ENCODE measurements at places on chromosomes 3 and 15.

DNA sequence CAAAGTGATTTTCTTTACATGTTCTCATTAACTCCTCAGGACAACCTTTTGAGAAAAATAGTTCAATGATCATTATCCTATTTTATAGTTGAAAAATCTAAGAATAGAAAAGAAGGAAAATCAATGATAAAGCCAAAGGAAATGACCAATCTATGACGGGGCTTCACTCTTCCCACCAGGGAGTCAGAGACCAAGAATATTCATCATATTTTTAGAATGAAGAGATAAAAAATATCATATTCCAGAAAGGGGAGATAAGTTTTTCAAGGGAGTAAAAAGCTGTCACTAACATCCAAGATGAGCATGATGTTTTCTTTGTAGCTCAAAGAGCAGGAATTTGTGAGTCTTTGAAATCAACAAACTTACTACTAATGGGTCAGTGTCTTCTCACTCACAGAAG, 71.5 kb upstream of the LPP start:
- DNase-seq = no peak

- no peak for DNase-seq
Observed at GRCh38 chr15:60737217-60737616, 258.3 kb upstream of the ICE2 start.

DNA sequence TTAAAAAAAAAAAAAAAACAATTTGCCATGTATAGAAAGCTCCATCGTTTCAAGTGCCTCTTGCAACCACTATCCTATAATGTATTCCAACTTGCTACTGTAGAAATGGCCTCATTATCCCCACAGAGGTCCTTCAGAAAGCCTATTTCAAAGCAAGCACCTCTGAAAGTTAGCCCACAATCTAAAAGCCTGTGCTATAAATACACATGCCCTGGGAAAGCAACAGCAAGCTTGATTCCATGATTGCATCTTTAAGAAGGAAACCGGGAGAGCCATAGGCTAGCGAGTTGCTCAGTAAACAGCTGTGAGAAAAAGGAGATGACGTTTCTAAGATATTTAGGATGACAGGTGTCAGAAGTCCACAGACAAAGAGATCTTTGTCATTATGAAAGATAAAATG, 28.3 kb downstream of the TAFA4 start:
- DNase-seq = no peak

DNA sequence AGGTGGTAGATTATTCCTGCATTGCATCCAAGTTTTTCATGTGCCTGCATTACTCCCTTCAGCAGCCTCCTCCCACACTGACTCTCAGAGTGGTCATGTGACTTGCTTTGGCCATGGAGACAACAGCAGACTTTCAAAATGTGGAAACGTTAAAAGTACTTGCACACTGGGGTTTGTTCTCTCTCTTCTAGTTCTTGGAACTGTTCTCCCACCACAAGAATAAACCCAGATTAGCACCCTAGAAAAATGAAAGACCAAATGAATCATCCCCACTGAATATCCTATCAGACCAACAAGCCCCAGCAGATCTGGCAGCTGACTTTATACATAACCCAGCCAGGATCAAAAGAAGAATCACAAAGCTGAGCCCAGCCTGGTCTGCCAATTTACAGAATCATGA, 398.5 kb downstream of the VPS13C start:
- DNase-seq = no peak

DNA sequence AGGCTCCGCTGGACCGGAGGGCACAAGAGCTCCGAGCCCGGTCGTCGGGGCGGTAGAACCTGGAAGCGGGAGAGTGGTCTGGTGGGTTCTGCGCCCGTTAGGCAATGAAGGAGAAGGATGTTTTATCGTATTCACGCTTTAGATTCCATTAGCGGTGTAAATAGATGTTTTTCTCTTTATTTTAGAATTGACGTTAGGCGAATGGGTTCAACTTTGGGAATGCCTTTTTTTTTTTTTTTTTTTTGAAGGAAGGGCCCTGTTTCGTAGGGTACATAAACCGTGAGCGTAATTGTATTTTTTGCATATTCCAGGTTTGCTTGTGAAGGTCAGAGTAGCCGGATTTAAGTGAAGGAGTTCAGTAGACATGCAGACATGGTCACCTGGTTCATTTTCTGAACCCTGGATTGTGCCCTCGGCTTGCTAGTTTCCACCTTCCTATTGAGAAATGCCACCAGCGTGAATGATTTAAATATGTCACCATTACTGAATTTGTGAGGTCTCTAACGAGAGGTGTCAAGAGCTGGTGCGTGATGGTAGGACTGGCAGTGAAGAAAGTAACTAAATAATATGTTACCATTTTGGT, 808 bp downstream of the RBM6 start:
- no peak for DNase-seq

GRCh38 chr3:29693863-29694262, 413.0 kb downstream of the RBMS3 start:
- DNase-seq = no peak

GRCh38 chr15:68275165-68275746, 2.3 kb upstream of the FEM1B start:
- DNase-seq = no peak

DNA sequence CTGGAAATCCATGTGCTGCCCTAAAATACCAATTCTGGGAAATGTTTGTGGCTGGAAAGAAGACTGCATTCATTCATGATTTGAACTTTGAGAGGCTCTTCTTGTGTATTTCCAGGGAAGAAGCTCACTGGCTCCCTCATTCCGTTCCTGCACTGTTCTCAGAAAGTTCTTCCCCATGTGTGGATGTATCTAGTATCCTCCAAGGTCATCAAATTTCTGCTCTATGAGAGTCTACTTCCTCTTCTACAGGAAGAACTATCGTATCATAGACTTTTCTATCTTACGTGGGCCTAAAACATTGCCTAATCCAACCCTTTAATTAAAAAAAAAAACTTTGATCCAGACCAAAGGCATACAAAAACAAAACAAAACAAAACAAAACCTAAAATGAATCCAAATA, 2.9 kb downstream of the CCR3 start:
- no peak for DNase-seq

GRCh38 chr3:39934696-39935095, 125.3 kb downstream of the MYRIP start:
- no peak for DNase-seq

DNA sequence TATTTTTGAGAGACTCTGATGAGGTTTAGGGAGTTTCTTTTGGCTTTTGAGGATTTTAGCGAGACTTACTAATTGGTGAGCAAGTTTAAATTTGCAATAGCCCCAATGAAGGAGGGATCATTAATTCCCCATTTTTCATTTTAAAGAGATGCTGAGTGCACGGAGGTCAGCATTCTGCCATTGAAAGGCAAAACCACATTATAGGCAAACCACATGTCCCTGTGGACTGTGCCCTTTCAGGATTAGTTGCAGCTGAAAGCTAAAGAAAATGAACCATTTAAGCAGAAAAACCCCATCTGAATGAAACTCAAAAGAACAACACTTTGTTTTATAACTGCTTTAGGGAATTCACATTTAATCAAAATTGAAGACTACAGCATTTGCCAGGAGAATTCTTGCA, 246.5 kb downstream of the PDZRN3 start:
- no peak for DNase-seq

DNA sequence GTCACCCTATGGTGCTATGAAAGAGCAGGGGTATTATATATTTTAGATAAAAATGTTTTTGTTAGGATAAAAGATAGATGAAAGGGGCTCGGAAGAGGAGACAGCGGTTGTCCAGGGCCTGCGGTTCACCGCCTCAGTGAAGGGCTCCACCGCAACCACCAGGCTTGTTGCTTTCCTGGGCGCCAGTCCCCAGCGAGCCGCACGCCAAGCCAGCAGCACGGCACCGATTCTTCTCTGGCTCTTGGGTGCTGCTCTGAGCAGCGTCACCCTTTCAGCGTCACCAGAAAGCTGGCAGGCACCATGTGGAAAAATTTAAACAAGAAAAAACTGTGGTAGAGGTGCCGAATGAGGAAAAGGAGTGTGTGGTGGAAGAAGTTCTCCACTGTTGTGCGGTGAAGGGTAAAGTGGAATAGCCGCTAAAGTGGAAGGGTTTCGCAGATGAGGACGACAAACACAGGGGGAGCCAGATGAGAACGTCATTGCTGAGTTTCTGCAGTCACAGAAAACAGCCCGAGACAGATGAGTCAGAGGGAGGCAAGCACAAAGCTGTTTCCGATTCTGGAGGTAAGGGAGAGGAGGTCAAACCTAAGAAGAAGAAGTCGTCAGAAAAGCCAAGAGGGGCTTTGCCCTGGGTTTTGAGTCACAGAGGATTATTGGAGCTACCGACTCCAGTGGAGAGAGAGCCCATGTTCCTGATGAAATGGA, 569.2 kb downstream of the ZBBX start:
- no peak for DNase-seq

DNA sequence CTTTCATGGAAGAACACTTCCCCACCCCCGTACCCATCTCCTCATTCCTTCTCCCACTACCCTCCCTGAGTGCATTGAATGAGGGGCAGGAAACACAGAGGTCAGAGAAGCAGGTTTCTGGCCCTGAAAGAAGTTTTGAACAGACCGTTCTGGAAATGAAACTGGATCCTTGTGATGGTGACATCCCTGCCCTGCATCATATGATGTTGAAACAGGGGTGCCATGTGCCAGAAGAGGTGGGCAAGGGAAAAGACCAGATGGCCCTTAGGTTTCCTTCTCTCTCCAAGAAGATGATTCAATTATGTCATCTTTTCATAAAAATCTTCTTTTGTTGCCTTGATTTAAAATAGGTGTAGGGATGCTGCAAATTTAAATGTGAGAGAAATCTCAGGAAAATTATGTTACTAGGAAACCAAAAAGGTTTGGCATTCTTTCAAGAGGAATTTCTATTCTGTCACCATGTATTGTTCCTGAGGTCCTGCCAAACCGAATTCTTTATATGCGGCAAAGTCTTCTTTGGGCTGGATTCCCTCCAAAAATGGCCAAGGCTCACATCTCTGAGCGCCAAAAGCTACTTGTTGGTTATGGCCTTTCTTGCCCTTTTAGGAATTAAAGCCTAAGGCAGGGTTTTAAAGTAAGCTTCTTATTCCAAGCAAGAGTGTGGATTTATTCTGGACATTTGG, 19.9 kb upstream of the TNFAIP8L3 start:
- DNase-seq = no peak

DNA sequence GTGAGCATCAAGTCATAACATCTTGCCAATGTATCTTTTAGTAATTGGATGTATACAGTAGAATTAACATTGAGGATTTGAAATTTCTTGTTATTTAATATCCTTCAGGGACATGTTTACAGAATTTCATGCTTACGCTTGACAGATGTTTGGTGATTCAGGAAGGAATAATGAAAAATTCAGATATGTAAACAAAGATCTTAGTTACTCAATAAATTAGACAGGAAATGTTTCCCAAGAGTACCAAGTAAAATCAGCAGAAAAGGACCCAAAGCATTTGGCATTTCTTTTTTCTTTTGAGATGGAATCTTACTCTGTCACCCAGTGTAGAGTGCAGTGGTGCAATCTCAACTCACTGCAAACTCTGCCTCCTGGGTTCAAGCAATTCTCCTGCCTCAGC, 4.7 kb upstream of the COL6A5 start:
- DNase-seq = no peak

DNA sequence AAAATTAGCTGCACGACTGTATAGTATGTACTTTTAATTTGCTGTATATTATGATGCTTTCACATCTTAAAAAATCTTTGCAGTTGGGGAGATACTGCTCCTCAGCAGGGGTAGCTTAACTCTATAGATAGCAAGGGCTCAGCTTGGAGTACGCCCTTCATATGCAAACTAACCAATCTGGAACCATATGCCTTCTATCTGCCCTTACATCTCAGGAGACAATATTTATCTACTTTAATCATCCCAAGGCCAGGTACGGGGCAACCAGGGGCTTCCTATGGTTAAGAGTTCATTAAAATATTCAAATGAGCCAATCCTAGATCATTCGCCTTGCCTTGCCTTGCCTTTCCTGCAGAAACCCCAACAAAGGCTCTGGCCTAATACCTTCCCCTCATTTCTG, 204.1 kb upstream of the ZBTB20 start:
- DNase-seq = no peak

GRCh38 chr3:38347421-38348200, 1.0 kb downstream of the XYLB start:
- no peak for DNase-seq

- DNase-seq = no peak
Observed at GRCh38 chr3:141476033-141476432, 10.8 kb upstream of the RASA2 start.

GRCh38 chr3:98784666-98785600, 21.8 kb downstream of the ST3GAL6 start:
- DNase-seq = no peak

DNA sequence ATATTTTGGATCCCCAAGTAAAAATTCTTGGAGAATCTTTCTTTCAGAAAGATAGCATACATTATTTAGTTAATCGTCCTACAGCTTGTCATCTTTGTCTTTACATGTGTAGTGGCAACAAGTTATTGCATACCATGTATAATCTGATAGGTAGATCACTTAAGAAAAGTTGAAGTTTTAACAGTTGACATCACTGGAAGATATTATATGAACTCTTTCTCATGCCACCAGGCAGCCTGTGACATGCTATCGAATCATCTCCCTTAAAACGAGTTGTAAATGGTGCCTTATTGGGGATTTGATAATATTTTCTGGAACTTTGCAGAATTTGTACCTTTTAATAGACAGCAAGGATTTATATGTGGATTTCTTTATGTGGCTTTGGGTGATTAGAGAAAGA, 8.7 kb downstream of the U2SURP start:
- no peak for DNase-seq

DNA sequence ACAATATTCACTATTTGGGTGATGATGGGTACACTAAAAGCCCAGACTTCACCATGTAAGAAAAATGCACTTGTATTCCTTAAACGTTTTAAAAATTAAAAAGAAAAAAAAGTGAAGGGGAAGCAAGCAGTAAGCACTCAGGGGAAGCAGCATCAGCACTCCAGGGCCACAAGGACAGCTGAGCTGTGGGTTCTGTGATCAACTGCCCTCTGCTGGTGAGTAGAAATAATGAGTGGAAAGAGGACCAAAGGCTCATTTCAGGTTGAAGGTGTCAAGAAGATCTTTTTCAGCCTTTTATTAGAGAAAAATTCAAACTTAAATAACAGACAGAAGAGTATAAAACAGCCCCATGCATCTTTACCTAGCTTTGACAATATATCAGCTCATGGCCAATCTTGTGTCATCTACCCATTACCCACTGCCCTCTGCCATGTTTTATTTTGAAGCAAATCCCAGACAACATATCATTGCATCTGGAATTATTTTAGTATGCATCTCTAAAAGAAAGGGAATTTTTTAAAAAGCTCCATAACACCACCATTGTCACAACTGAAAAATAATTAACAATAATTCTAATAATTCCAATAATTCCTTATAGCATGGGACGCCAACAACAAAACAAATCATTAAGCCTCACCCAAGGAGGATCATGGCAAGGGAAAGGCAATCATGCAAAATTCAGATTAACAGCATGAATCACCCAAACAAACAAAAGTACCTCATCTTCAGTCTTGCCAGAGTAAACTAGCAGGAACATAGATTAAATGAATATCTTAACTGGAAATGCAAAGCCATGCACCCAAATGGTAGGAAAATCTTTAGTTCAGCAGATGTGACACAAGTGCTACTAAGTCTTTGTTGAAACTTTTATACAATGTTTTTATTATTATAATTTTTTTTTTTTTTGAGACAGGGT, 42.5 kb downstream of the TAMM41 start:
- no peak for DNase-seq
